ENCODE measurements at places on chromosomes 1 and 21.
A peak's percentile ranks its signal among the peaks of the same experiment; 100 is the strongest.

DNA sequence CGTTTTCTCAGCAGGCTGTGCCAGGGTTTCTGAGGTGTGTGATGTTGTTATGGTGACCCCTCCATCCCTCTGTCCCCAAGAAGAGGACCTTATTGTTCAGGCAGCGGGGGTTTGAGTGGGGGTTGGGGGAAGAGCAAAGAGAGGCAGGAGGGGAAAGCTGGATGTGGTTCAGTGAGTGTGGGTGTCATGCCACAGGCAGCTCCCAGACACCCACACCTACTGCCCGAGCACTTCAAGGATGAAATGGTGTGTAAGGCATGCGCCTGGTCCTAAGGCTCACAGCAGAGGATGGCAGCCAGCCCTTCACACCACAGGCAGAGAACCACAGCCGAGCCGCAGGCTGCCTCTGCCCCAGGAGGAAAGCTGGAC is 49.9 kb upstream of the STUM start:
- DNase-seq: no peak

DNA sequence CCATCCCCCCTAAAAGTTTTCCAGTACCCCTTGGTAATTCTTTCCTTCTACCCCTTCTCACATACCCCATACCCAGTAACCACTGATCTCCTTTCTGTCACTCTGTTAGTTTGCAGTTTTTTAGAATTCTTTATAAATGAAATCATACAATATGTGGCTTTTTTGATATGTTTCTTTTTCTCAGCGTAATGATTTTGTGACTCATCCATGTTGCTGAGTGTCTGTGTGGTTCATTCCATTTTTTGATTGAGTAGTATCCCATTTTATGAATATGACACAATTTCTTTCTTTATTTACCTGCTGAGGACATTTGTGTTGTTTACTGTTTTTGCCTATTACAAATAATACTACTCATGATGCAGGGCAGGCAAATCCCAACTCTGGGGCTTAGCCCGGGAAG is 1605.3 kb downstream of the BRINP3 start:
- DNase-seq: no peak

- peak; percentile 36 for DNase-seq
Measured at GRCh38 chr1:154186177-154186576, 5.7 kb downstream of the TPM3 start.

DNA sequence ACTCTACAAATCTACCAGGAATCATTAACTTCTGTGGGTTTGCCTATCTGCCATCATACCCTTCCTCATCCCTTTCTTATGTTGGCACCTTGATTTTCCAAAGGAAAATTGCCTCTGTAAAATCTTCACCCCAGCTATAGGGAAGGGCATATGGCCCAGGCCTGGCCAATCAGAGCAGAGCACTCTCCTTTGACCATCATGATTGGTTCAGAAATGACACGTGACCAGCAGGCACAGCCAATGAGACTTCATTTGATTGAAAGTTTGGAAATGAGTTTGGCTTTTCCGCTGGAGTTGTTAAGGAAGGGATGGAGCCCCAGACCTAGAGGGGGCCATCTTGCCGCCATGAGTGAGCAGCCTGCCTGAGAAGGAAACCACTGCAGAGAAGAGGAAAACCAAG is 35.1 kb upstream of the IFFO2 start:
- DNase-seq: no peak

DNA sequence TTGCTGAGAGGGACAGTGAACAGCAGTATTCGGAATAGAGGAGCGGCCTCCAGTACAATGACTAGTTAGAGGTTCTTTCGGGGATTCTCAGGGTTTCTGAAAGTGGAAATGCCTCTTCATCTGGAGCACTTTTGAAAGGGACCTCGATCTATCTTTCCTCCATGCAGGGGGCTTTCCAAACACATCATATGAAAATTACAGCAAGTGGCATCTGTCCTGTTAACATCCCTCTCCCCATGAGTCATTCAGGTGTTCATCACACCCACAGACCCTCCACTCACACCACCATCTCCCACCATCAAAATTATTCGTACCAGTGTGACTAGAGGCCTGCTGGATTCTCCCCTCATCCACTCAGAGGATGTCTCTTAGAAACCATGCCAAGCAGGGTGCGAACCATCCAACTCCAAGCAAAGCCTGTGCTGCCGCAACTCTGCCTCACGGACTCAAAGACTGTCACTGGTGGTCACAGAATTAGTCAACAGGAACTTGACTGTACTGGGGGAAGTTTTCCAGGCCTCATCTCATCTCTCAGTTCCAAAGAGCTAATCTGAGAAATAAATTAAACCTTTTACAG is 211.1 kb downstream of the MRPL39 start:
- no peak for DNase-seq

DNA sequence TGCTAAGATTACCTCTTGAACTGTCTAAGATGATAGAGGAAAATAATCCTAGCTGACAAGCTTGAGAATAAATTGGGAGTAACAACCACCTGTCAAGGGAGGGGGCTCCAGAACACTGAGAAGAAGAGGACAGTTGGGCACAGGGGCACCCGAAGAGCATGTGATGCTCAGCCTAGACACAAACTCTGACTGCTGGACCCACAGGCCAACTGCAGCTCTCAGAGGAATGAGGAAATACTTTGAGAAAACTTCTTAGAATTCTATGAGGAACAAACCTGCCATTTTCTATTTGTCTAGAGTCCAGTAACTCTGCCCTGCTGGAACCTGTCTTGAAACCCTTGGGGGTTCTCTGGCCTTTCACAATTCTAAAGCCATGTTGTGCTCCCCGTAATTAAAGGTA is 124.1 kb upstream of the KCNK2 start:
- DNase-seq: no peak

- DNase-seq: no peak
Measured at GRCh38 chr1:19710825-19711611, 46.3 kb downstream of the HTR6 start.

GRCh38 chr1:47545912-47546483 is 108.2 kb downstream of the FOXD2 start:
- no peak for DNase-seq
